ENCODE measurements at places on chromosomes 12 and 14.

- no peak for DNase-seq
Observed at GRCh38 chr14:58915646-58916045, 272.8 kb upstream of the DAAM1 start.

DNA sequence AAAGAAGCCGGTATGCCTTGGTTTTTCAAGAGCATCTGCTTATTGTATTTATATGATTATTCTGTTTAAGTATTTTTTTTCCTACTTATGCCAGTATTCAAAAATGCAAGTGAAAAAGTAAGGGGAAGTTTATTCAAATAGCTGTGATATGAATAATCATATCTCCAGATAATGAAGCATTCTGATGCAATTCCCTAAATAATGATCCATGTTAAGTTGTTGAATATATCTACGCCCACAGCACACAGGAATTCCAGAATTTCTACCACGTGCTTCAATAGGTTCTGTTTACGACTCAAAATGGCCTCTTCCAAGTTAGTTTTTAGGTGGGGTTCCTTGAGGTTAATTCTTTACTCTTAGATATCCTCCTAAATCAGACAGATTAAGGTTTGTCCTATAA is 208.3 kb downstream of the NAV3 start:
- no peak for DNase-seq

DNA sequence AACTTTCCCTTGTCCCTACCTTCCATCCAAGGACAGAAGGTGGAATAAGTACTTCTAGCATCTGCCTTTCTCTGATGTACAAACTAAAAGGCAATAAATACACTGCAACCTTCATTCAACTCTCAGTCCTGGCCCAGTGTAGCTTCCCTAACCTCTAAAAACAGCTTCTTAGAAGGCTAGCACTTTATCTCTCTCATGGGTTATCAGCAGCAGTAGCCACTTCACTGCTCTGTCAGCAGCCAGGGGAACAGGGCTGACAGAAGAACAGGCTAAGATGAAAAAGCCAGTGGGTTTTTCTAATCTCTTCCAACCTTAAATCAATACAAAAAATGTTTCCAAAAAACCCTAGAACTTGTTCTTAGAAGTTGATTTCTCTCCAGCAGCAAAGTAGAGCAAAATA is 13.2 kb downstream of the BAZ2A start:
- DNase-seq, result no peak

DNA sequence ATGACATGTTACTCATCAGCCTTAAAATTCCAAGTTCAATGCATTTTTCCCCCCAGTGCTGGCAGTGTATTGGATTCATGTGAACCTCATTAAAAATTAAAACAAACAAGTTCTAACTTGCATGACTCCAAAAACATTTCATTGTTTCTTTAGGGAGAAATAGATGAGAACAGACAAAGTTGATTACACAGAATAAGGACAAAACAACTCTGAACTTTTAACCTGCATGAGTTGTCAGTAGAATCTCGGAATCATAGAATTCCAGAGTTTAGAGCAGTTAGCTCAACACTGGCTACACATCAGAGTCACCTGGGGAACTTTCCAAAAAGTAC is 127.5 kb downstream of the TMX1 start:
- DNase-seq, result no peak

- DNase-seq, result no peak
Observed at GRCh38 chr14:79351011-79351410, 860.3 kb downstream of the DIO2 start.

Data from Panc1 (cell line).